Activated CD4-positive, CD25-positive, alpha-beta regulatory T cell treated with anti-CD3 and anti-CD28 coated beads, Interleukin-2, amount 50 U/mL, for 72 hours (primary cell): ENCODE measurements at places on chromosomes 13 and 19.
A peak's percentile ranks its signal among the peaks of the same experiment; 100 is the strongest.

- DNase-seq = no peak
Observed at GRCh38 chr13:100112186-100112838, 23.4 kb downstream of the PCCA start.

DNA sequence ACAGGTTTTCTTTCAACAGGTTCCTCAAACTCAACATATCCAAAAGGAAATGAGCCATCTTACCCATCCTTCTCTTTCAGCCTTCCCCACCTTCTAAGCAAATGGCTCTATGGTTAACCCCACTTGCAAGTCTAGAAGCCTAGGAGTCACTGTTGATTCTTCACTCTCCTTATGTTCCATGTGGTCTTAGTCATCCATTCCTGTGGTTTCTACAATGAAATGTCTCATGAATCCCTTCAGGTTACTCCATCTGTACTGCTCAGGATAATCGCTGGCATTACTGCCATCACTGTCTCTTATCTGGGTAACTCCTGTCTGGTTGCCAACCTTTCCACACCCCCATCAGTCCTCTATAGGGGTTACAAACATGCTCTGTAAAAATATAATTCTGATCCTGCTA lies 381.3 kb downstream of the ENOX1 start:
- DNase-seq = no peak

- DNase-seq = no peak
Observed at GRCh38 chr19:5623397-5624017, 624 bp downstream of the SAFB start.

DNA sequence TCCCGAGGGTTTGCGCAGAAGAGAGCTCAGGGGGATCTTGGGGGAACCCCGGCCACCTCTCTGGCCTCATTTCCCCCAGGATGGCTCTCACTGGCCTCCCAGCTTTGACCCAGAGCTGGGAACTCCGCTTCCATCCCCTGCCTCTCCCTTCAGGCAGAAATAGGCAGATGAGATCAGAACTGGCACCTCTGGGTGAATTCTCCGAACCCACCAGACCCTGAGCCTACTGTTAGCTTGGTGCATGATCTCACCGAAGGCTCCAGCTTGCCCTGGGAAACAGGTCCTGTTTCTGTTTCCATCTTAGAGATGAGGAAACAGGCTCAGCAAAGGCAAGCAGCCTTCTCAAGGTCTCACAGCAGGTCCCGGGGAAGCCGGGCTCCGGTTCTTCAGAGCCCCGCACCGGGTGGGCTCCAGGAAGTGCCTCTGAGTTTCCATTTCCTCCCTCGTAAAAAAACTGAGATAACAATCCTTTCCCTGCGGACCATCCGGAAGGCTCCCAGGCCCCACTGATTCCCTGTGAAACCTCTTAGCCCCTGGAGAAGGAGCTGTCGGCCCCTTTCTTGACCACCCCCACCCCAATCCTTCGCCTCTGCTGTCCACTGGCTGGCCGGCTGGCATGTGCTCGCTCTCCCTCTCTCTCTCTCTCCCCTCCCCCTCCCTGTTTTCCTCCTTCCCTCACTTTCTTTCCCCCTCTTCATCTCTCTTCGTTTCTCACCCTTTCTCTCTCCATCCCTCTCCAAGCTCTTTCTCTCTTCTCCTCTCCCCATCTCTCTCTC lies 2.1 kb downstream of the NECTIN2 start:
- DNase-seq = no peak

DNA sequence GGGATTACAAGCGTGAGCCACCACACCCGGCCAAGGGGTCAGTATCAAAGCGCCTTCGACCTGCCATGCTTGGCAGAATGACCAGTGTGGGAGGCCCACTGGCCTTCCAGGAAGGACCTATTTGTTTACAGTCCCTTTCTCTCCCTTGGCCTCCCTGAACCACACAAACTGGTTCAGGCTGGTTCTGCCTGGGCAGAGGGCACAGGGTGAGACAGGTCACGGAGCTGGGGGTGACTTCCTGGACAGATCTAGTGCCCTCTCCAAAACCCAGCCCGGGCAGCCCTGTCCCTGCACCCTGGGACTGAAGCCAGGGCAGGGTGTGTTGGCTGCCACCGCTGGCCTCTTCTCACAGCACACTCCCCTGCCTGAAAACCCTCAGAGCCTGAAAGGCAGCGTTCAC lies 11.3 kb downstream of the PLEKHF1 start:
- no peak for DNase-seq

GRCh38 chr13:33884531-33885220 lies 66.7 kb downstream of the RFC3 start:
- DNase-seq = no peak

DNA sequence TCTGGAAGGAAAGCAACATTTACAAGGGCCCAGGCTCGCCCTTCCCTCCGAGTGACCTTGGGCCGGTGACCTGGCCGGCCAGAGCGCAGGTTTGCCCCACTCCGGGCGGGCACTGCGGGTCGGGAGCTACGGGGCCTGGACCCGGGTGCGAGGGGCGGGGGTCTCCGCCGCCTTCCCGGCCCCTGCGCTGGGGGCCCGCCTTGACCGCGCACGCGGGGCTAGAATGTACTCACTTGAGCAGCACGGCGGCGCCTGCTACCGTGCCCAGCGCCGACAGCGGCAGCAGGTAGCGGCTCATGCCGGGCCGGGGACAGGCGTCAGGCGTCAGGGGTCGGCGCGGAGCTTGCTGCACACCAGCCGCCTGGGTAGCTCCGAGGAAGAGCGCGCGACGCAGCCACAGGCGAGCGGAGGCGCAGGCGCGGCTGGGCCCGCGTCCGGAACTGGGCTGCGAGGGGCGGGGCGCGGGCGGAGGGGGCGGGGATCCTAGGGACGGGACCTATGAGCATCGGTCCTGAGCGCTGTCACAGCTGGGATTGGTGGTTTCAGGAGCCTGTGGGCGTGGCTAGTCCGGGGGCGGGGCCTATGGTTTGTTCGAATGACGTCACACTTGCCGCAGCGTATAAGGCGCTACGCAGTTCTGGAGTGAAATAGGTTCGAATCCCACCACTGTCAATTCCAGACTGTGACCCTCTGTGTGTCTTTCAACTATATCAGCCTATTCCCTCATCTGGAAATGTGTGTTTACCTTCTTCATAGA lies at the start of gene RDH13:
RDH13 (minus strand) TSS at position 414 of the 757 bp plus-strand sequence; CDS start at position 298, 116 bp downstream.
- DNase-seq = peak; percentile 99

DNA sequence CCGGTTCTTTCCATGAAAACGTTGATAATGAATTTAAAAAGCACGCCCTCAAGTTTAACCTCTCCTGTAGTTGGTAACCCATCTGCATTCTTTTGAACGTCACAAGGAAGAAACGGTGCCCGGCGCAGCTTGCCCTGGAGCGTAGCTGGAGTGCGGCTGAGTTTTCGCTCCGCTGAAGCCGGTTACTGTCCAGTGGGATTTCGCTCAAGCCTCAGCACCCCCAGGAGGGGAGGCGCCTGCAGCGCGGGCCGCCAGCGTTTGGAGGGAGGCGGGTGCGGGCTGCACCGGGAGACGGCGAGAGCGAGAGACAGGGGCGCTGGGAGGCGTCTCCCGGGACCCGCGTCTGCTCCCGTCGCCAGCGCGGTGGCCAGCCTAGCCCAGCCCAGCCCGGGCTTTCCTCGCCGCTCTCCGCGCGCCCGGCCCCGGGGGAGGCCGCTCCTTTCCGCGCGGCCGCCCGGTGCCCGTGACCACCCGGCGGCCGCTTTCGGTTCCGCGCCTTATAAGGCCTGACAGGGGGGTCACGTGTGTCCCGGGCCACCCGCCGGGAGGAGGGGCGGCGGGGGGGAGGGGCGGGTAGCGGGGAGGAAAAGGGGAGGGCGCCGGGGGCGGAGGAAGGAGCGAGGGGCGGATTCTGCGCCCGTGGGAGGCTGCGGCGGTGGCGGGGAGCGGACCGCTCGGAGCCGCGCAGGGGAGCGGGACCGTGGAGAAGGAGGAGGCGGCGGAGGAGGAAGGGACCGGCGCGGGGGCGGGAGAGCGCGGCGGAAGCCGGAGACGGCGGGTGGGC lies 8.3 kb upstream of the DGKH start:
- DNase-seq = peak; percentile 86

DNA sequence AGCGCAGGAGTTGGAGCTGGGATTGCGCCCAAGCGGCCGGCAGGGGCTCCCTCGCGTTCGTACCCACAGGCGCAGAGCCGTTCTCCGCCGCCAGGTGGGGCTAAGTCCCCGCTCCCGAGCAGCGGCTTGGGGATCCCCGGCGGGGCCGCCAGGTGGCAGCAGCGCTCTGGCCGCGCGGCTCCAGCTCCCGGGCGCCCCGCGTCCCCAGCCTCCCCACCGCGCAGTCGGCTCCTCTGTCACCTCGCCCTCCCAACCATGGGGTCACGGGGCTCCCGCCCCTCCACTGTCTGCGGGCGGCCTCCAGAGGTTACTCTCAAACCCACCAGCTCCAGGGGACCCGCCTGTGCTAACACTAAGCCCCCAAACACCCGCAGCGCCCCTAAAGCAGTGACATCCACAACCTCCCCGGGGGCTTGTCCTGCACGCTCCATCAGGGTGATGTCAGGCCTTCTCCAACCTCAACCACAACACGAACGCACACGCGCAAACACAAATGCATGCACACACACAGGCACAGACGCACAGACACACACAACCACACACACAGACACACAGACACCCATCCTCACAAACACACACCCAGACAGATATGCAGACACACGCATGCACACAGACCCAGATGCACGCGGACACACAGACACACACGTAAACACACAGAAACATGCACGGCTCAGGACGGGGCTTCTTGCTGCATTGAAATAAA lies 18.4 kb upstream of the KCTD15 start:
- peak; percentile 94 for DNase-seq

DNA sequence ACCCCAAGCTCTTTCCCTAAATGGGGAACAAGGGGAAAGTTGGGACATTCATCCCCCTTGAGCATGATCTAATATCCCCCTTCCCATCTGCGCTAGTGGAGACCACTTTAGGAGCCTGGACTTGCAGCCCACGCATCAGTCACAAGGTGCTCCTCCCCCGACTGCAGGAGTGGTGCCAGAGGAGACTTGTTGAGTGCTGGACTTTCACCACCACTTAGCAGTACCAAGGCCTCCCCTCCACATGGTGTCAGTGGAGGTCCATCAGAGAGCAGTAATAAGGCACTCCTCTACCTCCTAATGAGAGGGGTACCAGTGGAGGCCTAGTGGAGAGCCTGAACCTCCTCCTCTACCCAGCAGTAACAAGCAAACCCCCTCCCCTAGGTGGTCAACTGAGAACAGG lies 22.5 kb downstream of the CAB39L start:
- no peak for DNase-seq

DNA sequence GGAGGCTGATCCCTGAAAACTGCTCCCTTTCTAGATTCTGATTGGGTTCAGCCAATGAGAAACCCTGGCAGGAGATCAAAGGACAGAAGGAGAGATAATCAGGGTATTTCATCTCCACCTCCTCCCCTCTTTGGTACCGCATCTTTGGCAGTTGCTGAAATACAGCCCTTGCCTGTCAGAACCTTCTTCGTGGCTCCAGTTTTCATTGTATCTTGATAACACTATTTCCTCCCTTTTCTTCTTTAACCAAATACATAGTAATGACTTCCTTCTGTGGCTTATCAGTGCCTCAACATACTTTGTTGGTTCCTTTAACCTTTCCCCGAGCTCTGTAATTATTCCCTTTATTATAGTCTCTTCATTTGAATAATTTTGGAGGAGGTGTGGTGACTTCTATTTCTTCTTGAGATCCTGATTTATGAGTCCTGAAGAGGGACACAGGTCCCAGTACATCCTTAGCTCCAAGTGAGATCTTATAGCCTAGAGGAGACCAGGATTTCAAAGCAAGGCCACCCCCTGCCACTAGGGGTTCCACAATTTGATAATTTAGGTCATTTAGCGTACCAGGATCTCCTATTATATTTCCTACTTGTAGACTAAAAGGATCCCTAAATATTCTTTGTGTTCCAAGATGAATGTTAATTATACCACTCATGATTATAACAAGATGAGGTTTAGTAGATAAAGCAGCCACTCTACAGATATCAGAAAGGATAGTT lies 98.0 kb downstream of the EDNRB start:
- no peak for DNase-seq

- DNase-seq = no peak
Observed at GRCh38 chr13:23842406-23842805, 46.8 kb downstream of the MIPEP start.

GRCh38 chr19:34484328-34484727 lies 2.8 kb downstream of the WTIP start:
- no peak for DNase-seq

- DNase-seq = no peak
Observed at GRCh38 chr19:17049711-17050280, 23.2 kb upstream of the CPAMD8 start.

- DNase-seq = no peak
Observed at GRCh38 chr13:44732503-44733098, 156.5 kb upstream of the TSC22D1 start.

- DNase-seq = peak; percentile 11
Observed at GRCh38 chr13:113598481-113598880, 13.9 kb downstream of the TFDP1 start.

DNA sequence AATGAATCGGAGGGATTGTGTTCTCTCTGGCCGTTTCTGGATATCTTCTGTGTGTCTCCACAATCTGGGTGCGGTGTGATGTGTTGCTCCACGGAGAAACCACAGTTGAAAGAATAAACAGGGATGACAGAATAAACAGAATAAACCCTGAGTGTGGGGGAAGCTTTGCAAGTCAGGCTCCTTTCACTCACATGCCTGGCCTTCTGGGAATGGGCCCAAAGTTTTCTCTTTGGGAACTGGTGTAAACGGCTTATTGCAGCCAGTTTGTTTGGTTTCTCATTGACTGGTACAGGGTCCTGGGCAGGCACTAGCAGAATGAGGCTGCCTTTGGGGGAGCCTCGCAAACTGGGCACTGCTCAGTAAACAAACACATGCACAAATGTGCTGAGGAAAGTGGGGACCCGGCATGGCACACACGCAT lies 324.7 kb downstream of the DLEU7 start:
- no peak for DNase-seq

DNA sequence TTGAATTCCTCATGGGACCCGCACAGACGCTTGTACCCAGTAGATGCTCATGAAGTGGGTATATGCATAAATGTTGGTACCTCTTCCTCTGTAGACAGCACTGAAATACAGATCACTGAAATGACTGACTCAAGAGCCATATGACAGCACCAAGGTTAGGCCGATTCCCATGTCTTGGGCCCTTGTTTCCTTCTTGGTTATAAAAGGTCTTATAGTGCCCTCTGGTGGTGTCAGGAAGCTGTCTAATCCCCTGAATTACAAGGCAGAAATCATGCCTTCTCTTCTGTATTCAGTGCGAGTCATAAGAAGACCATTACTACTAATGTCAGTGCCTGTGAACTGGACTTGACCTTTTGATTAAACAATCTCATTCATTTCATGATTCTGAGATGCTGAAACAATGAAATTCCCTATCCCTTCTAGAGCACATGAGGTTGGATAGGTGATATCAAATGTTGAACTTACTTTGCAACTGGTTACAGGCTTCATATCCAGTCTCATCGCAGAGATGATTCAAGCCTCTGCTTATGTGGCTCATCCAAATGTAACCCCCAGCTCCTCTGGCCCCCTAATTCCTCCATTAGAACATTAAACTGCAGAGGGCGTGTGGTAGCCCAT lies 59.7 kb downstream of the SPATA13 start:
- DNase-seq = no peak
